SJCRH30 (cell line): ENCODE measurements at places on chromosomes 1 and 21.

DNA sequence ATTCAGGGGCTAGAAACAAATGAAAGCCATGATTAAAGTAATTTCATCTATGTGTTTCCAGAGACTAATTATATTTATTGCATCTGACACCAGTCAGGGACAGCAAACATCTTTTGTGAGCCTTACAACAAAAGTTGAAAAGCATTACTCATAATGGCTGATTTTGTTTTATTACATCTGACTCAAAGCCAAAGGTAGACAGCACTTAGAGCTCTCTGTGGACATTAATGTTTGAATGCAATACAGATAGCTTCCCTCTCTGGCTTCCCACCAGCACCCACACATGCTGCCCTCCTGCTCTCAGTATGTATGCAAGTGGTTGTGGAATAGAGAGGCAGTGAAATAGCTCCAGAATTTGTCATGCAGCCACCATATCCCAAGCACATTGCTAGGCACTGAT lies 198.7 kb downstream of the SETD4 start:
- no peak for DNase-seq

DNA sequence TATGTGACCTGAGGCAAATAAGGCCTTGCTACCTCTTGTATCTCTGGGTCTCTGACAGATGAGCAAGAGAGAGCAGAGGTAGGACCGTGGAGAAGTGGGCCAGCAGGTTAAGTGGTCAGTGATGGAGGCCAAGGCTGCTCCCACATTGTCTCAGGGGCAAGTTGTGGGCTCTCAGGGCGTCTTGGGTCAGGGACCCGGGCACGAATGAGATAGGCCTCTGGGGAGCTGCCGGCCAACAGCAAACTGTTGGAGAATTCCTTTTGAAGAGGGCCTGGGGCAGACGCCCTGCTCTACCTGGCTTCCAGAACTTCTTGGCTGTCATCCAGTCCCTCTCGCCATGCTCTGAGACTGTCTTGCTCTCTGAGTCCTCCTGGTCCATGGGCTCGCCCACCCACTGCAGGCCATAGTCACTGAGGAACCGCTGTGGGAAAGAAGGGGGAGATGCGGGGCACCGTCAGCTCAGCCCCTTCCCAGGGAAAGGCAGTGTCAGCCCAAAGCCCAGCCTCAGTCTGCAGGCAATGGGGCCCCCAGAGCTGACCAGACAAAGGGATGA lies 12.4 kb downstream of the UBXN11 start:
- DNase-seq, result no peak

GRCh38 chr1:165904948-165905347 lies 77.5 kb downstream of the UCK2 start:
- DNase-seq, result no peak

GRCh38 chr1:224430511-224431113 lies 4.0 kb downstream of the WDR26 start:
- peak; percentile 50 for DNase-seq

DNA sequence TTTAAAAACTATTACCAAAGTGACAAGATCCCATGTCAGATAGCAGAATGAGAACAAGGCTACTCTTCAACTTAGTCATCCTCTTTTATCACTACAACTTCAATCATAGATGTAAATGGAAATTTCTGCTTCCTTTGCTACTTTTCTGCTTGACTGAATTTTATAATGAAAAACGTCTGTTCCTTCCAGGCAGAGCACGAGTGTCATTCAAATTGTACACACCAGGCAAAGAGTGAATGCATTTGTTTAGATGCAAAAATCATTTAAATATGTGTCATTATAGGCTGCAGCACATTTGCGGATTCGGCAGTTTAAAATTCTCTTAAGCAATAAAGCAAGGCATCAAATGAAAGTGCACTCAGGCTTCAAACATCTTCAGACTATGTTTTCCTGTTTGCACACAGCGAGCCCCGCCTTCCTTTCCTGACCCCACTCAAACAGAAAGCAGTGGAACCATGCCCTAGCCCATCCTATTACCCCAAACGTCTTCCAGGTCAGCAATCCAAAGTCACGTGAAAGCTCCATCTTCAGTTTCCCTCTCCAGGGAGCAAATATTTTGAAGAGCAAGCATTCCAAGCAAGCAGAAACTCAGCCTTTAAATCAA lies 99.6 kb downstream of the APP start:
- no peak for DNase-seq

GRCh38 chr1:167207940-167208623 lies 12.6 kb upstream of the POU2F1 start:
- no peak for DNase-seq

DNA sequence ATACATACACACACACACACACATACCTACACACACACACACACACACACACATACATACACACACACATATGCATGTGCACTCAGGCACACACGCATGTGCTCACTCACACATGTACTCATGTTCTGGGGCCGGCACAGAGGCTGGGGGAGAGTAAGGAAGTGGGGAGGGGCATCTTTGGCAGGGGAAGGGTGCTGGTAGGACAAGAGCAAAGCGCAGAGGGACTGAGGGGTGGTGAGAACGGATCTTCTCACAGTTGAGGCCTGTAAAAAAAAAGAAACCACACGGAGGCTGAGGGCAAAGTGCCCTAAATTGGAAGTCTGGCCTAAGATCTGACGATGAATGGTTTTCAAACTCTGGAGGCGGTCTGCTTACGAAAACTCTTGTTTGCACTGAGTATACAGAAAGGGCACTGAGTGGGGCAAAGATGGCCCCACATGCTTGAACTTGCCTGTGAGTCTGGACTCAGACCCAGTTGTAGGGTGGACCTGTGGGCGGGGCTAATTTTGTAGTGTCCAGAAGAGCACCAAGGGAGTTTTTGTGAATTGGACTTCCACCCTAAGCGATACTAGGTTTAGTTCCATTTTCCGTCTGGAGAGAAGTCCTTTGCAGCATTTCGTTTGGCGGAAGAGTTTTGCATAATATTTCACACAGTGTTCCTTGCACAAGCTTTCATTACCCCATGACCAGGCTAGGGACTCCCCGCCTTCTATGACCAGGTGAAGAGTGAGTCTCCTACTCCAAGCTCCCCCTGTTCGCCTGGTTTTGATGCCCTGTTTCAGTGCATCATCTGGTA lies 79.3 kb upstream of the LYST start:
- DNase-seq, result no peak

DNA sequence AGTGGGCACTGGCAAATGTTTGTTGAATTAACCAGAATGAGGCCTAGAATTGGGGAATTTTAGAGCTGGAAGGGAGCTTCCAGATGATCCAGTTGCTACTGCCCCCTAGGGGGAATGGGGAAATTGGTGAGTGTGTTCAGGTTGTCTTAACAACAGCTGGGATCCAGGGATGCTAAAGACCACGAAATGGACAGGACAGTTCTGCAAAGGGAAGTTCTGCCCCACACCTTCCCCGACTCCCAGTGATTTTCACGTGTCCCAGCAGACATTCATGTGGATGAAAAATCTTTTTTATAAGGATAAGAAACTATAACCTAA lies 33.9 kb downstream of the TRIM62 start:
- DNase-seq, result peak; percentile 71

GRCh38 chr1:192936313-192937018 lies 122.7 kb downstream of the UCHL5 start:
- no peak for DNase-seq

DNA sequence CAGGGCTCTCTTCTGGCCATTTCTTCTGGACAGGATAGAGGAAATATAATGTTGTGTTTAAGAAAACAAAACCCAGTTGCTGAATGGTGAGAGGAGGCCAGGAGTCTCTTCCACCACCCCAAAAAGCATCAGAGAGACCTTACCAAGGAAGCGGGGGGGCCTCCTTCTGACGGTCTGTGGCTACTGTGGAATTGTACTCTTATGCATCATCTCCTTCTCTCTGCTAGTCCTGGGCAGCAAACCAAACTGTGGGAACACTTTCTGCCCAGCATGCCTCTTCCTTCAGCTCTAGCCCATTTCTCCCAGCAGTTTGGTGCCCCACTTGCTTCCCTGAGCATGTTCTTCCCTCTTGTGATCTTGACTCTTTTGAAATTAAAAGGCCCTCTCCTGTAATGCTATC lies 157.7 kb downstream of the HHIPL2 start:
- DNase-seq, result no peak

- DNase-seq, result no peak
These were observed at the start of gene EDN2 for GRCh38 chr1:41484402-41485241. Gene EDN2 (minus strand): TSS chr1:41484683. CDS start chr1:41484601, 82 bp downstream.

DNA sequence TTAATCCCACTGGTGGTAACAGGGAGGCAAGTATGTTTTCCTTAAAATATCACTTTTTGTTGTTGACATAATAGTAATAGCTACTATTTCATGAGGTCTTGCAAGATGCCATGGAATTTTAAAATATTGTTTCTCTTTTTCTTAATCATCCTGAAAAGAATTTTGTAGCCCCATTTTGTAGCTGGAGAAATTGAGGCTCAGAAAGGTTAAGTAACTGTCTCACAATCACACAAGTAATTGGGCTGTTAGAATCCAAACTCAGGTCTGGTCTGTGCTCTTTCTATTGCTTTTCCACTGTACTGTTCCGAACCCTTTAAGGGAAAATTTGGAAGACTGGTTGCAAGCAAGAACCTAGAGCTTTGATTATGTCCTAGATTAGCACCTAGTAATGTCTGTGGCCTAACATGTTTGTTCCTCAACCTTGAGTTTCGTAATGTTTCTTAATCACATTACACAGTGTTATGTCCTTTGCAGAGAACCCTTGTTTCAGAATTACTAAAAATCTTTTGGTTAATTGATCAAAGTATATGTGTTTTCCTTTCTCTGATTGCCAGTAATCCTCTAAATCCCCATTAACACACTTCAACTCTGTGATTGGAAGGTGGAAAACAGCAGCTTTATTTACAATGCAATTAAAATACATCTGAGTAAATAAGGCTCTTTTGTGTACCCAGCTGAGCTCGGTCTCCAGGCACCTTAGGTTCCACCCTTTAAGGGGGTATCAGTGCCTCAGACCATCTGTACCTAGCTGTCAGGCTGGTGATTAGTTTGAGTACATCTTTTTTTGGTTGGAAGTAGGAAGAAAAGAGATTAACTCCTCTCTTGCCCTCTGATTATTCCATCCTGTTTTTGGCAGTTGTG lies 10.4 kb downstream of the LRRC42 start:
- no peak for DNase-seq

DNA sequence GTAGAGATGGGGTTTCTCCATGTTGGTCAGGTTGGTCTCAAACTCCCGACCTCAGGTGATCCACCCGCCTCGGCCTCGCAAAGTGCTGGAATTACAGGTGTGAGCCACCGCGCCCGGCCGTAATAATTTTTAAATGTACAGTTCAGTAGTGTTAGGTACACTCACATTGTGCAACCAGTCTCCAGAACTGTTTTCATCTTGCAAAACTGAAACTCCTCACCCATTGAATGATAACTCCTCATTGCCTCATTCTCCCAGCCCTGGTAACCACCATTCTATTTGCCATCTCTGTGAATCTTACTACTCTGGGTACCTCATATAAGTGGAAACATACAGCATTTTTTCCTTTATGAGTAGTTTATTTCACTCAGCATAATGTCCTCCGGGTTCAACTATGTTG lies 3.4 kb downstream of the NLRP3 start:
- DNase-seq, result no peak

DNA sequence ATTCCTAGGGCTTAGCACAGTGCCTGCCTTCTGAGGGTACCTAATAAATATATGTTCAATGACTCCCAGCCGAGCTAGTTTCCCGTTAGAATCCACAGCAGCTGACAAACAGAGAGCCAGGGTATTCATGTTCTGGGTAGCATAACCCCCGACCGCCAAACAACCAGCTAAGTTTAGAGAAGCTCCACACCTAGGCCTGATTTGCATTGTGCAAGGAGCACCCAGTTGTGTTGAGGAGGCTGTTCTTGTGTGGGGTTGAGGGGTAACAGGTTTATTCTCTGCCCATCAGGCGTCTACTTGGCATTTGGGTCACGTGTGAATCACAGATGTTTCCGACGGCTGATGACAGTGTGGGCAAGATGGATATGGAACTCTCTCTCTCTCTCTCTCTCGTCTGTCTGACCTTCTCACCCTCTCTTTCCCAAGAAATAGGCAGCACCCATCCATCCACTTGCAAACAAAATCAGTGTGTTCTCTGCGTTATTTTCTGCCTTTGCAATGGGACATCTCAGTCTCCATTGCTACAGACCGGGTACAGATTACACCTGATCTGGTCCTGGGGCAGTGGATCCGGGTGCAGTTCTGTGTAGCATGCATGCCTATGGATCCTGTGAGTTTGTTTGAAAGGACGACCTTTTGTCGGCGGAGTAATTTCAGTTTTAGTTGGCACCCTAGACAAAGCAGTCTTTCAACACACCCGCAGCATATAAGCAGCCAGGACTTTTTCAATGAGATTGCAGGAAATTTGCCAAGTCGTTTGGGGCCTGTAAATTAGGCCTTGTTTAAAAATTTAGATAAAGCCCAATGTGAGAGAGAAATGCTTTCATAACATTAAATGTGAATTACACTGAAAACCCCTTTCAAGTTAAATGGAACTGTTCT lies 29.4 kb downstream of the KAZN start:
- DNase-seq, result no peak

DNA sequence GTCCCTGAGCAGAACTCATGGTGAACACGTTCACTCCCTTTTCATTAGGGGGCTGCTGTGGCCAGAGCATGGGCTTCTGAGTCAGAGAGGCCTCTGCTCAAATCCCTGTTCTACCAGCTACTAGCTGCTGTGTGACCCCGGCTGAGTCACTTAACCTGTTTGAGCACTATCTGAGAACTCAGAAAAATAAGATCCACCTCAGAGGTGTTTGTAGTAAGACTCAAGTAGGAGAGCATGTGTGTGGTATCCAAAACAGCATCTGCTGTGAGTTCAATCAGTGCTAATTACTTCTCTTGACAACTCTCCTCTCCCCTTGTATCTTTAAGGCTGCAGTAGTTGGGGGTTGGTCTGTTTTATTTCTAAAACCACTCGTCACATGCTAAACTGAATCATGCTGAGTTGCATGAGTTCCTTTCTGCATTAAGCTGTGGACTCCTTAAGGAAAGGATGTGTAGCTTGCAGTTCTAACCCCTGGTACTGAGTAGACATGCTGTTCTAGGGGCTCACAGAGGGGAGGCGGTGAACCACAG lies 39.7 kb upstream of the JUN start:
- DNase-seq, result no peak

DNA sequence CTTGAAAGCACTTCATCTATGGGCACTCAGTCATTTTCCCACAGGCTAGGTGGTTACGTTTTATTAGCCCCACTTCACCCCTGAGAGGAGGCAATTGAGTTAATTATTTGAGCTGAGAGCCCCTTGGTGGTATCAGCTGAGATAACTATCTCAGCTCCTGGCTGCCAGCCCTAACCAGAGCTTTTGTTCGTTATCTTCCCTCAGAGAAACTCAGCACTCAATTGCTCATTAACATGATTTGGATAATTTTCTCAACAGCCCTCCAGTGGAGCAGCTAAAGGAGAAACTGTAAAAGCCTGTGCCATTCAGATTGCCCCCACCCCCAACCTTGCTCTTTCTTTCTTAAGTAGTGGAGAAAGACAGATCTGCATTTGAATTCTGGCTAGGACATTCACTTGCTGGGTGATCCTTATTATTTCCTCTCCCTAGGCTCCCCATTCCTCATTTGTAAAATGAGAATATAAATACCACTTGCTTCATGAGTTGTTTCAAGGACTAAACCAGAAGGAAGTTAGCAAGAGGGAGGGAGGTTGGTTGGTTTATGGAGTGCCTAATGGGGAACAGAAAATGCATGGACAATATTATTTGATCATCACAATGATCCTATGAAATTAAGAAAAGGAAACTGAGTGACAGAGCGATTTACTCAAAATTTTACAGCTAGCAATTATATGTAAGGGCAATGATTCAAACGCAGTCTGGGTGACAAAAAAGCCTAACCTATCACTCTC lies 218.7 kb upstream of the FGGY start:
- no peak for DNase-seq
